Mammary epithelial cell (primary cell): ENCODE measurements at places on chromosomes 1 and 21. TPM values are rescaled to one million over a fixed set of nuclear protein-coding genes. Genes with fewer than 3 reads are reported as not detected.

The YTHDF2 gene
- total RNA-seq, result 84.7 TPM

The GIPC2 gene
- total RNA-seq, result under 0.01 TPM

The TMEM82 gene
- total RNA-seq, result not detected

The SPRR1A gene
- 4.9 and 5.2 TPM in 2 replicates for total RNA-seq

The TEX38 gene
- total RNA-seq, result not detected in 2 replicates

The CLCNKB gene
- not detected in 2 replicates for total RNA-seq

The HRNR gene
- total RNA-seq, result under 0.01 TPM

The GPR157 gene
- total RNA-seq, result 6.0 and 10.4 TPM in 2 replicates

The CYP4X1 gene
- under 0.01 TPM for total RNA-seq

The WDR64 gene
- not detected for total RNA-seq

The SDC3 gene
- 23.2 and 23.4 TPM in 2 replicates for total RNA-seq

The LRIF1 gene
- total RNA-seq, result 17.5 TPM

The GBP7 gene
- not detected for total RNA-seq

The IL19 gene
- total RNA-seq, result not detected

The MTFR1L gene
- total RNA-seq, result 31.2 and 41.4 TPM in 2 replicates

The CD160 gene
- total RNA-seq, result not detected

The ENAH gene
- total RNA-seq, result 109 and 116 TPM in 2 replicates

The E2F2 gene
- 0.17 TPM for total RNA-seq

The NUAK2 gene
- total RNA-seq, result 11.8 TPM
